ENCODE measurements at places on chromosomes 13 and 19.
A peak's percentile ranks its signal among the peaks of the same experiment; 100 is the strongest.

GRCh38 chr13:109131698-109132257 is 502.4 kb downstream of the MYO16 start:
- peak; percentile 29 for DNase-seq

DNA sequence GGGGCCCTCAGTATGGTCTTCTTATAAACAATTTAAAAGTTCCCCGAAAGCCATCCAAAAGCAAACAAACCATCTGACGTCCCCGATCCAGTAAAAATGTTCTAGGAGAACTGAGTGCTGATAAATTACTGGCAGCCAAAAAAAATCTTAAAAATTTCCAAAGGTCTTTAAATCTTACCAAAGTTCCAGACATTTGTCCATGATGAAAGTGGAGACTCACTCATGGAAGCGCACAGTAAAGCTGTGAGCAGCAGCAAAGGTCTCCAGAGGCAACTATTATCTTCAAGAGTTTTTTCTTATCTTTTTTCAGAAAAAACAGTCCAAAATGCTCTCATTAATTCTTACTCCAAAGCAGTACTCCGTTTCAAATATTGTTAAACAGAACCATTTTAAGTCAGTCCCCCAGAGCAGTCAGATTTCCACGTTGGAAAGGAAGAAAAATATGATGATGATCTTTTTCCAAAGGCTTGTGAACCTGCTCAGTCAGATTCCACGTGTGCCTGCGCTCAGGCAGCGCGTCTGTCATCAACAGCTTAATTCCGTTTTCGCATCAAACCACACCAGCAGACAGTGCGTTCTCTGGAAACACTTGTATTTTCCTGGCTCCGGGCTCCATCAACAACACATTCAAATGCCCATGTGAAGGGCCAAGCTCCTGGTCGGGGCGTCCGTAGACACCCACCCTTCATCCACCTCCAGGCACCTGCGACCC is 85.4 kb downstream of the COL4A1 start:
- peak; percentile 88 for DNase-seq

DNA sequence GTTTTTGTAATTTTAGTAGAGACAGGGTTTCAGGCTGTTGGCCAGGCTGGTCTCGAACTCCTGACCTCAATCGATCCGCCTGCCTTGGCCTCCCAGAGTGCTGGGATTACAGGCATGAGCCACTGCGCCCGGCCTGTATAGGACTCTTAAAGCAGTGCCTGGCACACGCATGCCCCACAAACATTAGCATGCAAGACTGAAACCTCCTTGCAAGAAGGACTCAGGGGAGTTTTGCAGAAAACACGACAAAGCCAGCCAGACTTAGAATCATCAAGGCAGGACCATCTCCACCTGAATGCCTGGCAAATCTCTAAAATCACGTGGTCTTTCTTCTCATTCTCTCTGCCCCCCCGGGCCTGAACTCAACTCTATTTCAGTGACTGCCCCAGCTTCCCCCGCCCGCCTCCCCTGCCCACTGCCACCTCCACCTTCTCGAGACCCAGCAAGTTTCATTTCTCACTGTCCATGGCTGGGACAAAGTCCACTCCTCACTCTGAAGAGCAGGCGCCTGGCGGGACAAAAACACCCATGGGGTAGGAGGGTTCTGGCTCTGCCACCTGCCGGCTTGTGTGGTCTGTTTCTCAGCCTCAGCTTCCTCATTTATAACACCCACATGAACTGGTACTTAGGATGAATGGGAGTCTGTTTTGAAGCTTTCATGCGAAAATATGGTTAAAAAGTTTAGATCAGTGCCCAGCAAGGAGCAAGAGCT is 2.4 kb downstream of the TICAM1 start:
- DNase-seq: no peak

DNA sequence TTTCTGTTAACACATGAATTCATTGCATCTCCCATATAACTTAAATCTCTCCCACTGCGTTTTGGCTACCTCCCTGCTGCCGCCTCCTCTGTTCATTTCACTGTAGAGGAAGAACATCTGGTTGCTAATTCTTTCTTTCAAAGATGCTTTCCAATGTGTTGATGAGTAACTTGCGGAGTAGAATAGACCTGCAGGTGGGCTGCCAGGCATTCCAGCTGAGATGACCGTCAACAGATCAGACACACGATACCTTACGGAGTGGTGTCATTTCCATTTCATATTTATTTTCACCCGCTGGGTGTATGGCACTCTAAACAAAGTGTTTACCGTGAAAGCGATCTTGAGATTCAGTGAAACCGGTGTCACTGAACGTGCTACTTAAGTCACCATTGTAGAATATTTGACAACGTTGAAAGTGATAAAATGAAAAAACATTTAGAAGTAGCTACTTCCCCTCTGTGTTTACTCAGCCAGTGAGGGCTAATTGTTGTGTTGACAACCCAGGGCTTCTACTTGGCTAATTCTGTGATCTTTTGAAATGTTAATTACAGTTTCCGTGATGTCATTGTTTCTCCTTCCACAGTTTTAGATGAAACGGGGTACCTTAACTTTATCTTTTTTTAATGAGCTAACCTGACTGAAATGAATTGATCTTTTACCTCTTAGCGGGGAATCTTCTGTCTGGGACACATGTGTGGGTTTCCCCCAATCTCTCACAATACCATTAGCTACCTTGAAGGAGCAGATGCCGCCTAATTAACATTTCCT is 228.5 kb upstream of the ARGLU1 start:
- DNase-seq: peak; percentile 74

DNA sequence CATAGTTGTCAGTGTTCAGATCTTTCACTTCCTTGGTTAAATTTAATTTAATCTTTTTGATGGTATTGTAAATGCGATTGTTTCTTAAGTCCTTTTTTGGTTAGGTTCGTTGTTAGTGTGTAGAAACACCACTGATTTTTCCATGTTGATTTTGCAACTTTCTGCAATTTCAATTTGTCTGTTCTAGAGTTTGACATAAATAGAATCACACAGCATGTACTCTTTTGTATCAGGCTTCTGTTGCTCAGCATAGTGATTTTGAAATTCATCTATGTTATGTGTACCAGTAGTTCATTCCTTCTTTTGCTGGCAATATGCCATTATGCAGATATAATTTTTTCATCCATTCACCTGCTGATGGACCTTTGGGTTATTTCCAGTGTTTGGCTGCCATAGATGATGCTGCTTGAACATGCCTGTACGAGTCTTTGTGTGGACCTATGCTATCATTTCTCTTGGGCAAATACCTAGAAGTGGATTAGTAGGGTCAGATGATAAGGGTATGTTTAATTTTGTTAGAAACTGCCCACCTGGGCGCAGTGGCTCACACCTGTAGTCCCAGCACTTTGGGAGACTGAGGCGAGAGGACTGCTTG is 33.1 kb downstream of the BICRA start:
- no peak for DNase-seq

- DNase-seq: peak; percentile 81
Measured at GRCh38 chr13:39510316-39510695, 92.7 kb downstream of the LHFPL6 start.

- DNase-seq: peak; percentile 31
Measured at GRCh38 chr13:110089815-110090214, 217.1 kb downstream of the COL4A1 start.

GRCh38 chr19:4473763-4474513 is 1.8 kb downstream of the HDGFL2 start:
- no peak for DNase-seq

DNA sequence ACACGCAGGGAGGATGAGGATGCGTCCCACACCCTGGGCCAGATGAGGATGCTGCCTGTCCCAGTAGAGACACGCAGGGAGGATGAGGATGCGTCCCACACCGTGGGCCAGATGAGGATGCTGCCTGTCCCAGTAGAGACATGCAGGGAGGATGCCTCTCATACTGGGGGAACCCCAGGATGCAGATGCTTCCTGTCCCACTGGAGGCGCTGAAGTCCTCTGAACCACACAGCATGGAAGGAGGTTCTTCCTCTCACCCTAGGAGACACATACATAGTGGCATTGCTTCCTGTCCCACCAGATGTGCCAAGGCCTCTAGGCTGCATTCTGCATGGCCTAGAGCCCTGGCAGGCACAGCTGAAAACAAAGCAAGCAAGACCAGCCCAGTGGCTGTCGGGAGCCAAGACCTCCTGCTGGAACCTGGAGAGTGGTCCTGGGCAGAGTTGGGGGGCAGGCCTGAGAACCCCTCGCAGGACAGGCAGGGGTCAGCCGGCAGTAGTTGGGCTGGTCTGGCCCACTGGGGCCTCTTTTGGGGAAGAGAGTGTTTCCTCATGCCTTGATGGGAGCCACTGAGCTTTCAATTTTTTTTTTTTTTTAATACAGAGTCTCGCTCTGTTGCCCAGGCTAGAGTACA is 4.3 kb downstream of the HPN start:
- no peak for DNase-seq

- DNase-seq: no peak
Measured at GRCh38 chr13:34942732-34943435, 814 bp downstream of the NBEA start.

DNA sequence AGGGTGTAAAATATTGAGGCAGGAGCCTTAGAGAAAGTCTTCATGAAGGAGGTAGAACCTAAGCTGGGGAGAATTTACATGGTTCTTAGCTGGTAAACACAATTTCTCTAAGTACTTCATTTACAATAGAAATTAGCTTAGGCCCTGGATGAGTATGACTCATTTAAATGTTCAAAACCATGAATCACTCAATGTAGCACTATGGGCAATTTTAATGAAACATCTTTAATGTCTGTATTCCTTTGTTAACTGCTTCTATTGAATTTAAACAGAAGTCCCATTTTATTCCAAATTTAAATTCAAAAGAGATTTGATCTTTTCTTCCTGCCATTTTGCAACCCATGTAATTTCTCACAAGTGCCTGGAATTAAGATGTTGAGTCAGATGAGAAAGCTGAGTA is 252.1 kb downstream of the RFC3 start:
- DNase-seq: no peak

Measured in trophoblast cell (in vitro differentiated cells and primary cell).